Suppressor macrophage (primary cell): ENCODE measurements at places on chromosomes 13 and 19.

GRCh38 chr19:46967578-46968032 lies 52.0 kb upstream of the NPAS1 start:
- no peak for DNase-seq

DNA sequence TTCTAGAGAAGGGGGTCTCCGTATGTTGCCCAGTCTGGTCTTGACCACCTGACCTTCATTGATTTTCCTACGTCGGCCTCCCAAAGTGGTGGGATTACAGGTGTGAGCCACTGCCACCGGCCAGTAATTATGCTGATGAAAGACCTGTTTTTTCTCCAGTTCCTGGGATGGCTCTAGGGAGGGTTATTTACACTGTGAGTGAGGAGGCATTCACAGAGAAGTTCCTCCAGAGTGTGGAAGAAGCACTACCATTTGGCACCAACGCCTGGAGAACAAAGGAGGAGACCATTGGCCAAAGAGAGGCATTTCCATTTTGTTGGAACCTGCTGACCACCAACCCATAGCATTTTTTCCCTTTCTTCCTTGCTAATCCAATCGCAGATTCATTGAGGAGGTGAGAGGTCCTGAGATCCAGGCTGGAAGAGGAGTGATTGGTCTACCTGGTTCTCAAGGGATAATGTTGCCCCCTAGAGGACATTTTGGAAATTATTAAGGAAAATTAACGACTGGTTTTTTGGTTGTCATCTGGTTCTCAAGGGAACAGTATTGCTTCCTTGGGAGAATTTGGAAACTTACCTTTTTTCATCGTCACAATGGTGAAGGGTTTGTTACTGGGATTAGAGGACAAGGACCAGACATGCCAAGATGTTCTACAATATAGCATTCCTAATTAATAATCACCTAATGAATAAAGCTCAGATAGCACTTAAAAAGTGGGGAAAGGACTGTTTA lies 5.5 kb upstream of the SAE1 start:
- DNase-seq, result peak; percentile 59

DNA sequence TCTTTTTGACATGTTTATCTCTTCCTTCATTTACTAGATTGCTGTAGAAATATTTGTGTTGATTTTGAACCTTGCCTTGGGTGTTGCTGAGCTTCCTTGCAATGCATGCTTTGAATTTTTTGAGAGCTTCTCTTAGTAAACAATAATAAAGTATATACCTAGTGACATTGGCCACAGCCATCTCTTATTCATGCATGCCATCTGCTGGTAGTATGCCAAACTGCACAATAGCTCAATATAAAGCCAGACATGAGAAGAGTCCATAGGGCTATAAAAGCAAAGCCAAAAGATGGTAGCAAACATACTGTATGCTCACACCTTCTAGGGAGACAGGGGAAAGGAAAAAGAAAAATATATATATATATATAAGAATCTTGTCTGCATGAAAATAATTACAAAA lies 18.9 kb upstream of the ZSCAN5A start:
- peak; percentile 86 for DNase-seq

DNA sequence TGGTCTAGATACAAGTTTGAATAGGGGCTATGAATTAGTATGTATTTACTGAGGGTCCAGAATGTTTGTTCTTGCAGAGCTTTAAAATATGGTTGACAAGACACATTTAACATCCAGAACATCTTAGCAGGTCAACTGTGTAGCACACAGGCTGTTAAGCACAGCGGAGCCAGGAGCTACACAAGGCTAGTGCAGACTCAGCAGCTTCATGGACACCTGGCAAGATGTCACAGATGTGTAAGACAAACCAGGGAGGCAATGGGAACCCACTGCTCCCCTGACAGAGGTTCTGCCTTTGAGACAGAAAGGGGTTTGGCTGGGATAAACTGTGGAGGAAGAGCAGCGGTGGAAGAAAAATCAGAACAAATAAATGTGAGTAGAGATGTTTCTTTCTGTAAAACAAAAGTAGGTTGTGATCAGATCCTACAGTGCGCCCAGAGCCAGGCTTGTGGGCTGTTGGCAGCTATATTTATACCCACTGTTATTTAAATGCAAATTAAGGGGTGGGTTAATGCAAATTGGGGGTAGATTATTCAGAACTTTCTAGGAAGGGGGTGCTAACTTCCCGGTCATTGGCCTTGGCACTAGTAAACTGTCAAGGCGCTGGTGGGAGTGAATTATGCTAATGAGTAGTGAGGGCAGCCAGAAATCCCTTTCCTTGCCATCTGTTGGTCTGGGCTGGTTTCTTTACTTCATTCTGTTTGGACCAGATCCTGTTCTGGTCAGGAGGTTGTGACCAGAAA lies 33.0 kb downstream of the MIPEP start:
- no peak for DNase-seq

DNA sequence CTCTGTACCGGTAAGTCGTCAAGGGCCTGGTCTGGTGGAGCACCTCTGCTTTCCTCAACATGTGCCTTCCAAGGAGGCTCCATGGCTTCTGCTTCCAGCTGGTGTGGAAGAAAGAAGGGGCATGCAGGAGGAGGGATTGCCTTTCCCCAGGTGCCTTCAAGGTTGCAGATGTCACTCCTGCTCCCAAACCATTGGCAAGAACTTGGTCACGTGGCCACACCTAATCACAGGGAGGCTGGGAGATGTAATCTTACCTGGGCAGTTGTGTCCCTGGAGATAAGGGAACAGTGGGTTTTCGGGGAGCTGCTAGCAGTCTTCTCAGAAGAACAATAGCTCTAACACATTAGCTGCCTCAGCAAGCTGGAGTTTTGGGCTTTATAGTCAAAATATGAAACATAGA lies 9.7 kb upstream of the GPR18 start:
- DNase-seq, result no peak

- DNase-seq, result peak; percentile 96
Measured at GRCh38 chr13:22800526-22801401, 380.0 kb upstream of the SGCG start.

DNA sequence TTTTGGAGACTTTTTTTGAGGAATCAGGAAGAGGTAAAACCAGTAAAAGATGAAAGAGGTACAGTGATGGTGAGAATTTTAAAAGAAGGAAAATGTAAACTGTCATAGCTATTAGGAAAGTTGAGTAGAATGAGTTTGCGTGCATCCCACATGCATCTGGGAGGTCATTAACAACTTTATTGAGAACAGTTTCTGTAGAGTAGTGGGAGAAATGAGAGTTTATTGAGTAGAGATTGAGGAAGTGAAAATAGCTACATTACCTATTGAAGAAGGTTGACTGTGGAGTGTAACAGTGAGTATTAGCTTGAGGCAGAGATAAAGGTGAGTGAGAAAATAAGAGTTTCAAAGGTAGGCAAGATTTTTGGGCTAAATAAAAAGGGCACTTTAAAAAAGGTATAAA lies 38.7 kb downstream of the BRCA2 start:
- DNase-seq, result no peak

DNA sequence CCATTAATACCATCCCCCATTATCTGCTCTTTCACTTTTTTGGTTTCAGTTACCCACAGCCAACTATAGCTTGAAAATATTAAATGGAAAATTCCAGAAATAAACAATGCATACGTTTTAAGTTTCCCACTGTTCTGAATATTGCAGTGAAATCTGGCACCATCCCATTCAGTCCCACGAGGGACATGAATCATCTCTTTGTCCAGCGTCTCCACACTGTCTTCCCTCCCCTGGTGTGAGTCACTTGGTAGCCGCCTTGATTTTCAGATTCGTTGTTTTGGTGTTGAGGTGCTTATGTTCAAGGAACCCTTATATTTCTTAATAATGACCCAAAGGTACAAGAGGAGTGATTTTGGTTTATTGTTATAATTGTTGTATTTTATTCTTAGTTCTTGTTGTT lies 246.1 kb downstream of the DCT start:
- peak; percentile 44 for DNase-seq

- DNase-seq, result peak; percentile 100
Measured at GRCh38 chr19:38849147-38849859, 483 bp downstream of the HNRNPL start.

DNA sequence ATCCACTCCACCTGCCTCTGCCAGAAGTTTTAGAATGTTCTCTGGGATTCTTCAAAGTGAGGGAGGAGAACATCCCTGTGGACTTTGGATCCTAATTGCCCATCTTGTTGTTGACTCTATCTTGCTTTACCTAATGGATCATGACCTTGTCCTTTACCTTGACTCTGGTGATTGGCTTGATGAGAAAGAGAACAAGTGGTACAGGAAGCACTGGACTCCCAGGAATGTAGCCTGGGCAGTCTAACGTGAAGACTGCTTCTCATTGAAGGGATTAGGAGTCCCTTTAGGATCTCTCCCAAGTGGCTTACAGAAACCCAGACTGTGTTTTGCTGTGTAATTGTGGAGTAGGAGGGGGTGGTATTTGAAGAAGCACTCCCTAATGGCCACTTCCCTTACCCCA lies 63.9 kb downstream of the SLC10A2 start:
- no peak for DNase-seq

DNA sequence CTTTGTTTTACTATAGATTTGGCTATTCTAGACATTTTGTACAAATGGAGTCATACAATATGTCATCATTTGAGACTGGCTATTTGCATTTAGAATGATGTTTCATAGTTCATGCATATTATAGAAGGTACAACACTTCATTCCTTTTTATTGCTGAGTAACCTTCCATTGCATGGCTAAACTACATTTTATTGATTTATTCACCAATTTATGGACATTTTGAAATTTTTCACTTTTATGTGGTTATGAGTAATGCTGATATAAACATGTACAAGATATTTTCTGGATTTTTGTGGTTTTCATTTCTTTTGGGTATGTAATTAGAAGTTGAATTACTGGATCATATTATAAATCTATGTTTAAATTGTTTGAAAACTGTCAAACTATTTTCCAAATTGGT lies 710.3 kb upstream of the SLITRK5 start:
- DNase-seq, result no peak

GRCh38 chr13:42651936-42652641 lies 78.1 kb downstream of the TNFSF11 start:
- DNase-seq, result no peak

GRCh38 chr19:6373096-6373812 lies 660 bp downstream of the ALKBH7 start:
- peak; percentile 100 for DNase-seq

GRCh38 chr13:41502673-41503072 lies 45.3 kb downstream of the RGCC start:
- no peak for DNase-seq
